Activated CD8-positive, alpha-beta memory T cell treated with anti-CD3 and anti-CD28 coated beads, Interleukin-2, amount 50 U/mL, for 48 hours (primary cell): ENCODE measurements at places on chromosomes 11 and 22.

GRCh38 chr11:130947058-130947457 is 30.8 kb upstream of the SNX19 start:
- no peak for DNase-seq

GRCh38 chr22:49149721-49150608 is 677.7 kb downstream of the BRD1 start:
- DNase-seq, result no peak

DNA sequence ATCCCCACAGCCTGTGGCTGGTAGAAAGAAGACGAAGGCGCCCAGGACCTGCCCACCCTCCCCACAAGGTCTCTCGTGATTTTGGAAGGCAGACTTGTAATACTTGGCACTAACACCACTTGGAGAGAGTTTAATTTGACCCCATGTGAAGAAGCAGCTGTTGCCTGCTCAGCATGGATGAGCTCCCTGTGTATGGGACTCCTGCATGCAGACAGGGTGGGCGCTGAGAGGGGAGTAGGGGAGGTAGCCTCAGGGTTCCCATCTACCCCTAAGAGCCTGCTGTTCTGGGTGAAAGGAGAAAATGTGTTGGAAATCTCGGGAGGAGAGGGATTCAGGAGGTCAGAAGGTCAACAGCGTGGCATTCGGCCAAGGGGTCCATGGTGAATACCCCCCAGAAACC is 625.9 kb downstream of the TBC1D22A start:
- DNase-seq, result no peak

DNA sequence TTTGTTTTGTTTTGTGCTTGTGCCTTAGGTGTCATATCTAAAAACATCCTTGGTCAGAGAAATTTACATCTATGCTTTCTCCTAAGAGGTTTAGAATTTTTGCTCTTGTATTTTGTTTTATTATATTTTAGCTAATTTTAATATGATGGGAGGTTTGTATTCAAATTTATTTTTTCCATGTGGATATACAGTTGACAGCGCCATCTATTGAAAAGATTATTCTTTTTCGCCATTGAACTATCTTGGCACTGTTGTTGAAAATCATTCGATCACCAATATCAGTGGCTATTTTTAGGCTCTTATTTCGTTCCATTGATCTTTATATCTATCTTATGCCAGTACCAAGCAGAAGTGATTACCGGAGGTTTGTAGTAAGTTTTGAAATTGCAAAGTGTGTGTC is 510.3 kb downstream of the BRD1 start:
- no peak for DNase-seq

DNA sequence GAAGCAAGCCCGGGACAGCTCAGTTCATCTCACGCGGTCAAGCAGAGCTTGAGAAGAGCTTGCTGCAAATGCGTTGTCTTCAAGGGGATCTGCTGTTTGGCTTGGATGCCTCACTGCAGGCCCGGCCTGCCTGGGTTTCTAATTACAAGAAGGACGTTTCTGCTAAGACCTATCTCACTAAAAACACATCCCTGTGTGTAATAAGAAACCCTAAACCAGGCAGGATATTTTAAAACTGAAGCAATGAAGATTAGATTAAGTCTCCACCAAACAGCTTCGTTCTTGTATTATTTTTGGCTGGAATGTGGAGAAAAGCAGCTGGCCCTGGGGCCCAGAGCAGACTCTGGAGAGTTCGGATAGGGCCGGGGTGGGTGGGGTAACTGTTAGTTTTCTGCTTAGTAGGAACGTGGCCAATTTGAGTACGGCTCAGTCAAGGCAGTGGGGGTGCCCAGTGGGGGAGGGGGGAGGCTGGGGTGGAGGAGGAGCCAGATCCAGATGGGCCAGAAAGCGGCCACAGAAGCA is 6.0 kb downstream of the PKNOX2 start:
- DNase-seq, result no peak

DNA sequence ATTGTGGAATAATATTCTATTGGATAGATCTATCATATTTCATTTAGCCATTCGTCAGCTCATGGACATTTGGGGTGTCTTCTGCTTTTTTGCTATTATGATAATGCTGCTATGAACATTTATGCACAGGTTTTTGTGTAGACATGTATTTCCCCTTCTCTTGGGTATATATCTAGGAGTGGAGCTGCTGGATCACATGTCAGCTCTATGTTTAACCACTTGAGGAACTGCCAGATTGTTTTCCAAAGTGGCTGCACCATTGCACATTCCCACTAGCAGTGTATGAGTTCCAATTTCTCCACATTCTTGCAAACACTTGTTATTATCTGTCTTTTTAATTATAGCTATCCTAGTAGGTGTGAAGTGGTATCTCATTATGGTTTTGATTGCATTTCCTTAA is 75.0 kb downstream of the C11orf65 start:
- no peak for DNase-seq
